ENCODE measurements at places on chromosomes 13 and 19.

DNA sequence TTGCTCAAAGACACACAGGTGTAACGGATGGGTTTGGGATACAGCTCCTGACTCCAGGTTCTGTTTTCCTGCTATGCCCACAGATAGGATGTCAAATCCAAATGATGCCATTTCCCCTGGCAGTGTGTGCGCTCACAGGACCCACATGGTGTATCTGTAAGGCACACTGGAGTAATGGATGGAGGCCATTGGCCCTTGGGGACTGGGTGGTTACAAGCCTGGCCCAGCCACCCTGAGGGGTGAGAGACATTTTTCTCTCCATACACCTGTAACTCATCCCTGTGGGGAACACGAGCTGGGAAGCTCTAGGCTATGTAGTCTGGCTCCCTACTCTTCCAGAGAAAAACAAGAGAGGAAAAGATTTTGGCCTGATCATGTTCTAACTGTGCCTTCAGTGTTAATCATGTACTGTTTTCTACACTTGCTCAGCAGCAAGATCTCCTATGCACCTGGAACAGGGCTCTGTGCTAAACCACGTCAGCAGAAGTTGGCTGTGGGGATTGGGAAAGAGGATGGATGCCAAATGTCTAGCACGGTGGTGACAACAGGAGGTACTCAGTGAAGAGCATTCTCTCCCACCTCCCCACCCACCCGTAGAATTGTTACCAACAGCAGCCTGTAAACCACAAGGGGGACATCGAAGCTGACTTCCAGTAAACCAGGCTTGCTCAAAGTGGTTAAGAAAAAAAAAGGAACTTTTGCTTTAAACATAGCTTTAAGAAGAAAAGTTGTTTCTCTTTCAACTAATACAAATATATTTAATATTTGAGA, 237.0 kb downstream of the LACC1 start:
- DNase-seq, result no peak

- no peak for DNase-seq
These were observed 19.6 kb downstream of the HMGB1 start for GRCh38 chr13:30446126-30446500.

DNA sequence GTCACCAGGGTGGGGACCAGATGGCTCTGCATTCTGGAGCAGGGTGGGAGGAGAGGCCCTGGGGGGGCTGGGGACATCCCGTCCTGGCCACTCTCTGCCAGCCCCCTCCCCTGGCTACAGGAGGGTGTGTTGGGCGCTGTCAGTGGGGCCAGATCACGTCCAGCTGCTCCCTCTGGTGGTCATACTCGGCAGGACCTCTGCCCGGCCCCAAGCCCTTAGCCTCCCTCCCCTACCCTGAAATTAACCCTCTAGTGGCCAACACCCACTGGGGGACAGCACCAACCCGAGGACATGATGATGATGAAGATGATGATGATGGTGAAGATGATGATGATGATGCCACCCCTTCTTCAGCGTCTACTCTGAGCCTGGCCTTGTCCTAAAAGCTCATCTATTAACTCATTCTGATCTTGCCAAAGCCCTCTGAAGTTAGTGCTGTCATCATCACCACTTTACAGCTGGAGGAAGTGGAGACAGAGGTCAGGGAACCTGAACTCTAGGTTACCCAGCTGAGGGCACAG, 590 bp upstream of the LGI4 start:
- peak; percentile 83 for DNase-seq

DNA sequence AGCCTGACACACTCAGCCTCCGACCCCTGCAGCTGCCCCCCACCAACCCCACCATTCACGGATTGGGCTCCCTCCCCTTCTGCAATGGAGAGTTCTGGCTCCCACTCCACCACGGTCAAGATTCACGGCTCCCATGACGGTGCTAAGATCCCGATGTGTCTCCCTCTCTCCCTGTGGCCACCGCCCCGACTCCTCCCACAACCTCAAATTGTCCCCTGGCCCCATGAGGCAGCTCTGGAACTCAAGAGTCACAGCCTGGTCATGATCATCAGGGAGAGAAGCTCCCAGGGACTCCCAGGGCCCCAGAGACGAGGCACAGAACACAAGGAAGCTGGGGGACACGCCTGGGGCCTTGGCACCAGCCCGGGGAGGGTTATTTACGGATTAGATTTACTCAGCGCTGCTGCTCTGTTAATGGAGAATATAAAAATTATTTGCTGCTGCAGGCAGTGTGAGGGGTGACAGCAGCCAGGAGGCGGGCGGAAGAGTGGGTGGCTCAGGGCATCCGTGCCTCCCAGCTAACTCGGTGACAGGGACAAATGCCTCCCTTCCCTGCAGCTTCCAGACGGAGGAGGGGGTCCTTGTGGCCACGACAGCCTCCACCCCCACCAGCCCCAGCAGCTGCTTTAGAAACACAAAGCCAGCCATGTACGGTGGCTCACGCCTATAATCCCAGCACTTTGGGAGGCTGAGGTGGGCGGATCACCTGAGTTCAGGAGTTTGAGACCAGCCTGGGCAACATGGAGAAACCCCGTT, 184.2 kb downstream of the PTPRS start:
- DNase-seq, result no peak

- DNase-seq, result no peak
These were observed 24.2 kb upstream of the SLC46A3 start for GRCh38 chr13:28743020-28743419.

- no peak for DNase-seq
These were observed 6.4 kb downstream of the LTBP4 start for GRCh38 chr19:40607311-40608239.

GRCh38 chr19:50939596-50939995, 13.2 kb downstream of the KLK5 start:
- DNase-seq, result no peak

- no peak for DNase-seq
These were observed 80.7 kb downstream of the SLC7A1 start for GRCh38 chr13:29514720-29515310.
